ENCODE measurements at places on chromosomes 3 and 15. TPM values are rescaled to one million over a fixed set of nuclear protein-coding genes. Genes with fewer than 3 reads are reported as not detected.

DNA sequence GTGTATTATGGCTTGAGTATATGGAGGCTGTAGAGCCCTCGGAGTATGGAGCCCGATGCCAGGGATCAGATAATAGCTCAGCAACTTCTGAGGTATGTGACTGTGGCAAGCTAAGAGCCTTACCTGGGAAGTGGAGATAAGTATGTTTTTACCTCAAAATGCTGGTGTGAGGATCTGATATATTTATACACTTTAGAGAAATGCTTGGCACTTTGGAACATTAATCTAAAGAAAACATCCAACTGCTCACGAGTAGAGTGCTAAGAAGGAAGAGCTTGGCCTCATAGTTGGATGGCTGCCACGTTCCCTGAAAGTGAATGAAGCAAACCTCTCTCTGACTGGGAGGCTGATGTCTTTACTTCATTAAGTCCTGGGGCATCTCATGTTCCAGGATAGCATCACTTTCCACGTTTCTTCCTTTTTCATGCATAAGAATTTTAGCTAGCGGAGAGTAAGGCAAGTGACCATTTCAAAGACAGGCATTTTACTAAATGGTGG is 58.9 kb upstream of the GOLGA8J start:
- H3K36me3 ChIP-seq = peaks cover 3% of the 10 kb centered on the region
- peaks cover 50% of the 10 kb centered on the region for H3K27me3 ChIP-seq
- H3K27ac ChIP-seq = no peak overlapping the region

DNA sequence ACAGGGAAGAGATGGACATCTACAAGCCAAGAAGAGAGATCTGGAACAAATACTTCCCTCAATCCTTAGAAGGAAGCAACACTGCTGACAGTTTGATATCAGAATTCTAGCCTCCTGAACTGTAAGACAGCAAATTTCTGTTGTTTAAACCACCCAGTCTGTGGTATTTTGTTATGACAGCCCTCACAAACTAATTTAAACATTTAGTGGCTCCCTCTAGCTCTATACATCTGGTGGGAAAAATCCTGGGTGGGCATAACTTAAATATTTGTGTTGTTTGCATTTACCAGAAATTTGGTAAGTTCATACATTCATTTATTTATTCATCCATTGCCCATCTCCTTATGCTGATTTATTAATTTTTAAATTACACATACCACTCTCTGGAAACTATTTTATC is 62.5 kb upstream of the GSK3B start:
- H3K4me1 ChIP-seq = no peaks in the 10 kb centered on the region
- peaks cover 24% of the 10 kb centered on the region for H3K27me3 ChIP-seq
- H3K4me3 ChIP-seq = no peak overlapping the region

DNA sequence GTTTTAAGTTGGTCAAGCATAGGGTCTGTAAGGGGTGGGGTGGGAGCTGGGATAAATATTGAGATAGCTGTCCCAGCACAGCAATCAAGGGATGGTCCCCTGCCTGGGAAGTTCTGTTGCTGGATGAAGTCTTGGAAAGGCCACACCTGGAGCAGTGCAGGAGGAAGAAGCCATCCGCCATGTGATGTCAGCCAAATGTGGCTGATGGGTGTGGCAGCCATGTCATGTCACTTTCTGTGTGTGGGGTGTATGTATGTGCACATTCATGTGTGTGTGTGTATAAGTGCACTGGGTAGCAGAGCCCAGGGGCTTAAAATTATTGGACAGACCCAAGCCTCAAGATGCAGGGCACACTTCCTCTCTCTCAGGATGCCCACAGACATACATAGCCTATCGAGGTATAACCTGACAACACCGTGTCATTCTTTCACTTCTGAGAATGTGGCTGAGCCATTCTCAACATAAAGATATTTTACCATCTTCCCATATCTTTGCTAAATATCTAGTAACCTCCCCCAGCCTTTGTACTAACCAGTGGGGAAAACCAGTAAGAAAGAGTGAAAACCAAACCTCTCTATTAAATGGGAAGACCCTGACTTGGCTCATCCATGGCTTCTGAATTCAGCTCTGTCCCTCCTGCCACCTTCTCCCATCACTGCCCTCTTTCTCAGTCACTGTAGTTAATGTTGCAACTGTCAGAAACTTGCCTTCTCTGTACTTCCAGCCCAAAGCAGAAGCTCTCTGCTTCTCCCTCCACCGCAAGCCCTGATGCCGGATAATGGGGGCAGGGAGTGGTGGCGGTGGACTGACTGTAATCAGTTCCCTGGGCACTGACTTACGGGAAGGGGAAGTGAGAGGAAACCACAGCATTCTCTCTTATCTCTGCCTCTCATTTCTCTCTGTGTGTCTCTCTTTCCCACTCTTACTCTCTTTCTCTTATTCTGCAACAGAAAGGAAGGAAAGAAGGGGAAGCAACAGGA is 11.2 kb downstream of the TNFSF10 start:
- H3K27me3 ChIP-seq = no peaks in the 10 kb centered on the region
- peak overlapping the region; percentile 98 for H3K27ac ChIP-seq
- peaks cover 17% of the 10 kb centered on the region for H3K36me3 ChIP-seq
- H3K4me3 ChIP-seq = peak overlapping the region; percentile 87

DNA sequence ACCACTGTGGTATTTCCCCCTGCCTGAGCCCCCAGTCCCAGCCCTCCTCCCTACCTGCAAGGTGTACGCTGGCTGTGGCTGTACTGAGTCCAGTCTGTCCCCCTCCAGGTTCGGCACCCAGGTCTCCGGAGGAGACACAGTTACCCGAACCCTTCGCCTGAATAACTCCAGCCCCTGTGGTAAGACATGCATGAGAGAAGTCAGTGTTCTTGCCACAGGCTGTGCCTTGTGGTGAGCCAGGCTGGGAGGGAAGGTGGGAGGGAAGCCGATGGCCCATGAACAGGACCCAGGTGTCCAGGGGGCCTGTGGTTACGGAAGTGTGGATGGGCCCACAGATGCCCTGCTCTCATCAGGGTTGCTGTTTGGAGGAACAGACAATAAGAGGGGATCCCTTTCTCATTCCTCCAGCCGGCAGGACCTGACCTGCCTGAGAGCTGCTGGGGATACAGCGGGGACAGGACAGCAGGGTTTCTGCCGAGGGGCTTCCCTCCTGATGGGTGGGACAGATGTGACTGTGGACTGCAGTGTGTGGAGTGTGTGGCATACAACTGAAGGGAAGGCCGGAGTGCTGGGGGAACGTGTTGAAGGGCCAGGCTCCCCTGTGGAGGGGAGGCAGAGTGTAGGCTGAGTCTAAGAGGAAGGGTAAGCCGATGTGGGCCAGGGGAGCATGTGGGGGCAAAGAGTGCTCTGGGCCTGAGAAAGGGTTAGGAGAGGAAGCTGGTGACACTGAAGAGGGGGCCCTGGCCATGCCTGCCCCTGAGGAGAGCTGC is 21.9 kb downstream of the ACAA1 start:
- no peak for DNase-seq
- peak overlapping the region; percentile 84 for H3K27ac ChIP-seq
- H3K27me3 ChIP-seq = no peaks in the 10 kb centered on the region
- no peaks in the 10 kb centered on the region for H3K36me3 ChIP-seq
- H3K4me3 ChIP-seq = no peak overlapping the region

Gene CMTM8
- total RNA-seq = 6.3 TPM

Measured in T-helper 17 cell (primary cell).